ENCODE measurements at places on chromosomes 5 and 9.

- no peak for DNase-seq
Observed at GRCh38 chr5:31064215-31064614, 129.3 kb upstream of the CDH6 start.

- DNase-seq: no peak
Observed at GRCh38 chr9:98806394-98807035, 955 bp upstream of the GALNT12 start.

- DNase-seq: no peak
Observed at GRCh38 chr5:72036951-72037350, 70.3 kb upstream of the MAP1B start.

DNA sequence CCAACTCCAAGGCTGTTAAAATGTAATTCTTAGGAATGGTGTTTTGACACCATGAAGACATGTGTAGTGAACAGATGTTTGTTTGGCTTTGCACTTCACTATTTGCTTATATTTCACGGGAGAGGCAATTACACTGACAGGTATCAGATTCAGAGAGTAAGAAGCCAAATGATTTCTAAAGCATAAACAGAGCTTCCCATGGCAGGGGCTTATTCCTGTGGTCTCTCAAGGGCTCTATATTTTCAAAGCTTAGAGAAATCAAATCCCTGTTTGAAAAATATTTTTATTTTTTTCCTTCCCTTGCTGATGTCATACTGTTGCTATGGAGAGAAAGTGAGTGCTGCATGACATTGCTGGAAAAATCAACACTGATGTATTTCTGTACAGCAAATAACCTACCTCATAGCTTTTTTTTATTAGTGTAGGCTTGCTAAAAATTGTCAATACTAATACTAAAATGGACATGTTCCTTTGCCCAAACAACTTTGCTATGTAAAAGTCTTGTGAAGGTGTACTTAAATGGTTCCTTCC lies 161.4 kb downstream of the GIN1 start:
- DNase-seq: peak; percentile 77

- DNase-seq: no peak
Observed at GRCh38 chr9:71490810-71491209, 277.5 kb downstream of the CEMIP2 start.

GRCh38 chr5:34563931-34564709 lies 92.0 kb upstream of the RAI14 start:
- peak; percentile 71 for DNase-seq

DNA sequence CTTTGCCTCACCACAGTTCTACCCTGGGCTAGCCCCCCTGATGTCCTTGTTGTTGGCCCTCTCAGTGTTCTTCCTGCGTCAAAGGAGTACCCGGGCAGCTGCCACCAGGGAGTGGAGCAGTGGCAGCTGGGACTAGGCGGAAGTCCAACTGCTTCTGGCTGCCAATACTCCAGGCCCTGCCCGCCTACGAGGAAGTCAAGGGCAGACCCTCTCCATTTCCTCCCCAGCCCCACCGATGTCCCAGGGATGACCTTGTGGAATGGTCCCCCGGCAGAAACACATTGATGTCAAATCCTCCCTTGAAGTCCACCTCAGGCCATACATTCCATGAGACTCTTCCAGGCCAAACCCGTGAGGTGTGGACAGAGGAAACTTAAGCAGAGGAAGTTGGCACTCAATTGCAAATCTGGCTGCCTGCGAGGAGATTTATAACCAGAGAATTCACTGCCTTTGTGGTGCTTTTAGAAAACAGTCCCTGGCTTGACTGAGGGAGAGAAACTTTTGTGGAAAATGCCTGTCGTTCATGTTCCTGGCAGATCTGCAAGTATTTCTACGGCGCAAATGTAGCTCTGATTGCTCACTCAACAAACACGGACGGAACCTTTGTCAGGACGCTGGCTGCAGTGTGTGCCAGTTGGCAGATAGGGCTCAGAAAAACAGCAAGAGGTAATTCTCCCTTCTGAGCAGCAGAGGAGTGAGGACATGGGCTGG lies 339.7 kb downstream of the RAB3C start:
- DNase-seq: peak; percentile 77

GRCh38 chr5:125481506-125482465 lies 735.3 kb upstream of the ZNF608 start:
- no peak for DNase-seq

DNA sequence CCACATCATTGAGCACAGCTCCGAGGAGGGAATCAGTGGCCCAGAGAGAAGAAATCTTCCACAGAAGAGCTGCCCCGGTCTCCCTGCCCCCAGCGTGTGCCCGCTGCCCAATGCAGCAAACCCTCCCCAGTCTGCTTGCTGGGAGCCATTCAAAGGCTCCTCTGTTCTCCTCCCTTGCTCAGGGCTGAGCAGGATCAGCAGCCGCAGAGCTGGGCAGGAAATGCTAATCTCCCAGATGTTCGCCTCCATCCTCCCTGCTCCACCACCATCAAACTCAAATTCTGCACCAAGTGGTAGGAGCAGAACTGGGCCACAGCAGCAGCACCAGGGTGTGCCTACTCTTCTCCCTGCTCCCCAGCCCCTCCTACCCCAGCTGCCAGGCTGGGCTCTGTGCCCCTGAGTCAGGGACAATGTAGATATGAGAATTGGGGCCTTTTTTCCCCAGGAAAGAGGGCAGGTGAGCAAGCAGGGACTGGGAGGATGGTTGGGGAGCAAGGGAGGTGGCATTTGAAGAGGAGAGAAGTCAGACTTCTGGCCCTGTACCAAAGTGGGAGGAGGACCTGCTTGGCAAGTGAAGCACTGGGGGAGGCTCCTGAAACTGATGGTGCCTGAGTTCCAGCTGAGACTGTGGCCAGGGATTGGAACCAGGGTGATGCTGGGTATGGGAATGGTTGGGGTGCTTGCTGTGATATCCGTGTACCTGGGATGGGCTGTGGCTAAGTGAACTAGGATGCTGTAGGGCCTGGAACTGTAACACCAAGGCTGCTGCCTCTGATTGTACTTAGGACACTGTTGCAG lies 1.9 kb upstream of the PCDH1 start:
- no peak for DNase-seq

DNA sequence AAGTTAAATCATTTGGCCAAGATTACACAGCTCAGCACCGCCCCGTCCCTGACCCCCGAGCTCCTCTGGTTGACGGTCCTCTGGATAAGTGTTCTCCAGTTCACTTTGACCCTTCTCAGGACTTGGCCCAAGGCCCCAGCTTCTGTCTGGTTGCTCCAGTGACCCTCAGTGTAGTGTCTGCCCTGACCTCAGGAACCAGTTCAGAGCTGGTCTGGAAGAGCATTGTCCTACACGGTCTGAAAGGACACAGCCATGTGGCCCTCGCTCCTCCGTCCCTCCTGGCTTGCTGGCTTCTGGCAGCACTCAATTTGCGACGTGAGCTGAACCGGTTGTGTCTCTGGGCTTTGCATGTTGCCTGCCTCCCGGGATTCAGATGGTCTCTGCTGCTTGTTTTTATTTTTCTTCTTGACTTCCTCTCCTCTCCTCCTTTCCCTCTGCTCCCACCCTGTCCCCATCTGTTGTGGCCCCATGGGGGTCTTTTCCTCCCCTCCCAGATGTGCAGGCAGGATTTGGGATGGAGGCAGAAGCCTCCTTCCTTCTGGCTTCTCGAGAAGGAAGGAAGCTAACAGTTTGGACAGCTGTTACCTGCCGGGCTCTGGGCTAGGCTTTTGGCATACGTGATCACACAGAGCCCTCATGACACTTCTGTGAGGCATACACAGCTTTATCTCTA lies 72.0 kb downstream of the PPARGC1B start:
- DNase-seq: no peak

GRCh38 chr9:110028676-110029075 lies 179.3 kb downstream of the C9orf152 start:
- no peak for DNase-seq

DNA sequence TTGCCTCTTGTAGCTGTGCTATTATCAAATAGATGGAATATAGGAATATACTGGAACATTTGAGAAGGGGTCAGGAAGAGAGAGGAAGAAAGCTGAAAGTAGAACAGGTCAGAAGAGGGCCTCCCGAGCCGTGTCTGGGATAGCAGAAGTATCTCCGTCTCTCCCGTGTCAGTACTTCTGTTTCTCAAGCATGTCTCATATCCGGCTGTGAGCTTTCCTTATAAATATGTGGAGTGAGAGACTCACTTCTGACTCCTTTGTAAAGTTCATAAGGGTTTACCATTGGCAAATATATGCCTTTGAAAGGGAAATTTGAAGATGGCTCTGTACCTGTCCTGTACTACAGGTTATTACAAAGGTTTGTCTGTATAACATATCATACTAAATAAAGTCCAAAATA lies 50.3 kb downstream of the MOCS2 start:
- DNase-seq: no peak

DNA sequence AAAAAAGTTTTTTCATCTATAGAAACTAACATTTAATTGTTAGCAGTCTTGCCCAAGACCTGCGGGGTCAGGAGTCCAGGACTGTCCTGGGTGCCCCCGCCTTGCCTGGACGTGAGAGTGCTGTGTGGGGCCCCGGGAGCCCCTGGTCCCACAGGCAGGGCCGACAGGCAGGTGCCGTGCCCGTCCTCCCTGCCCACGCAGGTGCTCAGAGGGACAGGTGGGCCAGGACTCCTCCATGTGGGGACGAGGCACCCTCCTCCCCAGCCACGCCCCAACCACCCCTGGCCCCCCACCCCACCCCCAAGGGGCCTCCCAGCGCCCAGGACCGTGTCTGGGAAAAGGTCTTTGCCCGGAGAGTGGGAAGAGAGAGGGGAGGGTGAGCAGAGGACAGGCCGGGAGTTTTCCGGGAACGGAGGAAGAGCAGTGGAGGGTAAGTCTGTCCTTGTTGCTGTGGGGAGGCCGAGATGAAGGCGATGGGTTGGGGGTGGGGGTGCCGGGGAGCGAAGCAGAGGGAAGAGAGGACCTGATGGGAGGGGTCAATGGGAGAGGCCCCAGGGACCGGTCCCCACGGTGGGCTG lies 2.7 kb upstream of the LCN12 start:
- DNase-seq: no peak

- DNase-seq: no peak
Observed at GRCh38 chr9:135592331-135592590, 30.7 kb downstream of the PAEP start.

GRCh38 chr5:81787474-81788242 lies 36.8 kb upstream of the SSBP2 start:
- DNase-seq: peak; percentile 85

GRCh38 chr5:362978-363765 lies 41.7 kb downstream of the AHRR start:
- no peak for DNase-seq

GRCh38 chr5:129094924-129095899 lies 663 bp downstream of the ISOC1 start:
- DNase-seq: no peak

GRCh38 chr5:134524826-134525682 lies at the start of gene JADE2:
JADE2 (plus strand) TSS chr5:134525670; CDS start chr5:134535858, 10,188 bp downstream.
- peak; percentile 74 for DNase-seq

DNA sequence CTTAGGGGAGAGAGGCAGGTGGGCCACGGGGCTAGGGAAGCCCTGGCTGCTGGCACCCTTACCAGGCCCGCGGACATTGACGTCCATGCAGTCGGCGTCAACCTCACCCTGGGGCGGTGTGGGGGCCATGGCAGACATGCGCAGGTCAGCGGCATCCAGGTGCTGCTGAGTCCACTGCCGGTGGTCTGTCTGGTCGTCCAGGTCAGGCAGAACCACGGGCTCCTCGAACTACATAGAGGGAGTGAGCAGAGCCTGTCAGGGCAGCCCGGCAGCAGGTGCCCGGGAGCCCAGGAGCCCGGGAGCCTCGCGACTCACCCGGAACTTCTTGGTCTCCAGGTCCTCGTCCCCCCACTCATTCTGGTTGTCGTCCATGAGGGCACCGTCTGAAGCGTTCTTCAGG lies 18.8 kb upstream of the SEC16A start:
- DNase-seq: no peak

GRCh38 chr5:140182803-140183367 lies 7.9 kb downstream of the CYSTM1 start:
- peak; percentile 76 for DNase-seq

GRCh38 chr5:140588311-140589070 lies 23.9 kb downstream of the SLC35A4 start:
- DNase-seq: no peak

DNA sequence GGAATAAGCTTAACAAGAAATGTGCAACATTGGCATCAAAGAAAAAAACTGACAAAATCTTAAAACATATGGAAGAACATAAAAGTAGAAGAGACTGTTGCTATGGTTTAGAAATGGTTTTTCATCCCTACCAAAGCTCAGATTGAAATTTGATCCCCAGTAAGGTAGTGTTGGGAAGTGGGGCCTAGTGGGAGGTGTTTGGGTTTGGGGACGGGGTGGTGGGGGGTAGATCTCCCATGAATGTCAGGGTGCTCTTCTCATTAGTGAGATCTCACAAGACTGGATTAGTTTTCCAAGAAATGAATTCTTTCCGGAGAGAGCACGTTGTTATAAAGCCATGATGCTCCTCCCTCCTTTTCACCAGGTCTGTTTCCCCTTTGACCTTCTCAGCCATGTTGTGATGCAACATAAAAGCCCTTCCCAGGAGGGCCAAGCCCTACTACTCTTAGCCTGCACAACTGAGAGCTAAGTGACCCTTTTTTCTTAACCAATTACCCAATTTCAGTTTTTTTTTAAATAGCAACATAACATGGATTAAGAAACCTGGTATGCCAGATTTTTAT lies 10.6 kb downstream of the TMEM167A start:
- no peak for DNase-seq

Measured in astrocyte of the spinal cord (primary cell).